ENCODE measurements at places on chromosomes 2 and 18.
A peak's percentile ranks its signal among the peaks of the same experiment; 100 is the strongest.

DNA sequence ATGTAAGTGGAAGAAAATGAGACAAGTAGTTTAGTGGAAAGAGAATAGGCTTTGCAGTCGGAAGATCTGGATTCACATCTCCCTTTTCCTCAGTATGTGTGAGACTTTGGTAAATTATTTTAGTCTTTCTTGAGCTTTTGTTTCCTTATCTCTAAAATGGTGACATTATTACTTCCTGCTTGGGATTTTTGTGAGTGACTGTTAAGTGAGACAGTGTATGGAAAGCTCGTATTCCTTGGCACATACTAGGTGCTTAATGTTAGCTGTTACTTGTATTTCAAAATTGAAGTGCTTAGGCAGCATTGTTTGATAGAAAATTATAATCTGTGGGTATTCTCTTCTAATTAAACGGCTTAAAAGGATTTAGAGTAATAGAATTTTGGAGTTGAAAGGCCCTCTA lies 2.0 kb downstream of the ZNF638 start:
- DNase-seq = no peak

DNA sequence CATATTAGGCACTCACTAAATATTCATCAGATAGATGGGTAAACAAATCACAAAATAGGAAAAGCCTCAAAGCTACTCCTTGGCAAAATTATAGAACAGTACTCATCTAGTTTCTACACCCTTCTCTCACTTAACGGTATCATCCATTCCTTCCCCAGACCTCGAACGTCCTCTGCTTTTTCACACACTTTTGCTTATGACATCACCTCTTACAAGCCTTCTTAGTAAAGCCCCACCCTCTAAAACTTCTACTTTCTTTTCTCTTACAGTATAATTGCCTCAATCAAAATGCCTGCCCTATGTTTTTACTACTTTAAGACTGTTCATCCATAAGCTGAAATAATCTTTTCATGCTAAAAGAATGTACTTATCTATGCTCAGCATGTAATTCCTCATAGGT lies 8.1 kb downstream of the CHN1 start:
- no peak for DNase-seq

DNA sequence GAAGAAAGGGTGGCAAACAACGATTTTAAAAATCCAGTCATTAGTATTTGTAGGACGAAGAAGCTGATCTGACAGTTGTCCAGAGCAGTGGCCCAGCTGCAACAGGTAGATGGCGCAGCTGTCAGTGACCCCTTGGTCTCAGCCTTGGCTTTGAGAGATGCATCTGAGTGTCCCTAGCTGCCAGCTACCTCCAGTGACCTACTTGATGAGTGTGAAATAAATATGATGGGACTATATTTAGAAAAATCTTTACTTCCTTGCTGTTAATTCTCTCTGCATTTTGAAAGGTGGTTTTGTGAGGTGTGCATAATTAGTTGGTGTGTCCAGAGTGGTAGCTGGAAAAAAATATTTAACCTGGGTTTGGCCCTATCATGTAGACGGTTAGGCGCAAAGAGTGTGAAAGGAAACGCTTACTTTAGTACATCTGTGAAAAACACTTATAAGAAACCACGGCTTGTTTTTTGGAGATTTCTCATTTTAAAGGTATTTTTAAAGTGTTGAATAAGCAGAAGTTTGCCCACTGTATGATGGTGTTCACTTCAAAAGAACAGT lies 963 bp downstream of the INPP1 start:
- DNase-seq = peak; percentile 35

DNA sequence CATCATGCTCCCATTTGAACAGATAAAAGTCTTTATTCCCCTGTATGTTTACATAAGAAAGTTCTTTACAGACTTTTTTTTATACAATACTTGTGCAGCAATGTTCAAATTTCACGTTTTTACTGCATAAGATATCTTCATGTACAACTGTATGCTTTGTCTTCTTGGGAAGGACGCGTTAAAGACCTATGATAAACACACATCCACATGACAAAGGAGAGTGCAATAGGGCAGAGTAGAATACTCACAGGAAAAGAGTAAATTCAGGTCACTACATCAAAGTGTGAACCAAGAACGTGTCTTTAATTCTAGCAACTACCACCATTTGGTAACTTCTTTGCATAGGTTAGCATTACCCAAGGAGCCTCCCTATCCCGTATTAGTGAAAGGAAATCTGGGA lies 33.7 kb upstream of the NFU1 start:
- no peak for DNase-seq

- DNase-seq = no peak
Observed at GRCh38 chr2:232085826-232086425, 124.4 kb downstream of the DIS3L2 start.

DNA sequence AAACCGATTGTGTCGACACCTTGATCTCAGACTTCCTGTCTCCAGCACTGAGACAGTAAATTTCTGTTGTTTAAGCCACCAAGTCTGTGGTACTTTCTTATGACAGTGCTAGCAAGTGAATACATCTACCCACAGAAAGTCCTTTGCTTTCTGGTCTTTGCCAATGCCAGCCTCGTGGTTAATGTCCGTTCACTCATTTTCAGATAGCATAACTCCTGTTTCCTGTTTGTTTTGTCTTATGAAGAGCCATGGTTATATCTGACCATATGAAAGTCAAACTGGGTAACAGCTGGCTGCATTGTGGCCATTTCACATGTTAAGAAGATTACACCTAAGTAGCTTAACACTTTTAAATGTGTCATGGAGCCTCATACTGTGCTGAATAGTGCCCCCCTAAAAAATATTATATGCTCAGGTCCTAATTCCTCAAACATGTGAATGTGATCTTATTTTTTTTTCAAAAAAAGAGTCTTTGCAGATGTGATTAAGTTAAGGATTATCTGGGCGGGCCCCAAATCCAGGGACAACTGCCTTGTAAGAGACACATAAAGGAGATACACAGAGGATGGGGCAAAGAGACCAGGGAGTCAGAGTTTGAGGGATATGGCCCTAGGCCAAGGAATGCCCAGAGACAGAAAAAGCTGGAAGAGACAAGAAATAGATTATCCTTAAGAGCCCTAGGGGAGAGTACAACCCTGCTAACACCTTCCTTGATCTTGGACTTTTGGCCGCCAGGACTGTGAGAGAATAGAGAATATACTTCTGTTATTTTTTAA lies 118.0 kb downstream of the KCNE4 start:
- DNase-seq = no peak

DNA sequence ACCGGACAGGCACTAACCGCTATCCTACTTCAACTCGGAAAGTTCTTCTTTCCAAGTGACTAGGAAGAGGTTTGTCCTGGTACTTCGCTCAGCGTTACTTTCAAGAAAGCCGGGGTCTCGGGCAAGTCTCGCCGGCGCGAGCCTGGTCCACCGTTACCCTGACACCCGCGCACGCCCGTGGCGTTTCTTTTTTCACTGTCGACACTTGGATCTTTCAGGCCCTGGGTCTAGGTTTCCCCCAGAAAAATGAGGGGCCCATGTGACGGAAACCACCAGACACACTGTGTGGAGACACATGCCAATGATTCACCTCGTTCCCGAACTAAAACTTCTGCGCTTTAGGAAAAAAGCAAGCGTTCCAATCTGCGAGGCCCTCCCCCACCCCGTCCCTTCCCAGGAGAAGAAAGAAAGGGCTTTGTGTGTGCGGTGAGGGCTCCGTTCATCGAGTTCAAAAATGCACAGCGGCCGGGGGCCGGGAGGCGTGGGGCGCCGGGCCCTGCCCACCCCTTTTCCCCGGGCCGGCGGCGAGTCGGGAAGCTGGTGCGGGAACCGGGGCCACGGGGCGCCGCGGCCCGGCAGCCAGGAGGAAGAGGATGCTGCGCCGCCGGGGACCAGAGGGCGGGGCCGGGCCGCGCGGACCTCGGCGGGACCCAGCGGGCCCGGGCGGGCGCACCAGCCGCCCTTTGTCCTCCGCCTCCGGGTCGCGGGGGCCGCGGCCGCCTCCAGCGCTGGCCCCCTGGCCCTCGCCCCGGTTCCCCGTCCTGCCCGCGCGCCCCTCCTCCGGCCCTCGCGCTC lies 2.6 kb downstream of the ZNF521 start:
- no peak for DNase-seq

- DNase-seq = no peak
Observed at GRCh38 chr2:158391876-158392275, 64.7 kb downstream of the CCDC148 start.

- no peak for DNase-seq
Observed at GRCh38 chr2:108169982-108170625, 69.7 kb upstream of the SULT1C3 start.

DNA sequence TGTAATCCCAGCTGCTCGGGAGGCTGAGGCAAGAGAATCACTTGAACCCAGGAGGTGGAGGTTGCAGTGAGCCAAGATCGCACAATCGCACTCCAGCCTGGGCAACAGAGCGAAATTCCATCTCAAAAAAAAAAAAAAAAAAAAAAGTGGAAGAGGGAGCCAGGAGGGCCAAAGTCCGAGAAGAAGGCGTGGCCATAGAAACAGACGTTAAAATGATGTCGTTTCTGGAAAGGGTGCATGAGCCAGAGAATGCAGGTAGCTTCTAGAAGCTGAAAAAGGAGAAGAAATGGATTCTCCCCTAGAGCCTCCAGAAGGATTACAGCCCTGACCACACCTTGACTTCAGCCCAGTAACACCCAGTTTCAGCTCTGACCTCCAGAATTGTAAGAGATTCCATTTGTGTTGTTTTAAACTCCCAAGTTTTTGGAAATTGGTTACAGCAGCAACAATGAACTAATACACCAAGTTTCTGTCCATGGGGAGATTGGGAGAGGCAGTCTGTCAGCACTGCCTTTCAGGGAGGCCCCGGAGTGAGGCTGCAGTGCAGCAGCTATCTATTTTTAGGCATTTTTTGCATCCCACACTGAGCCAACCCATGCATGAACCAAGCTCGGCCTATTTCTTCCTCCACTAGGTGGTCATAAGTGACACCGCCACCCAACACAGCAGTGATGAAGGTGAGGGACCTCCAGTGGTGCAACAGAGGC lies 14.2 kb upstream of the TRAF3IP1 start:
- DNase-seq = no peak

DNA sequence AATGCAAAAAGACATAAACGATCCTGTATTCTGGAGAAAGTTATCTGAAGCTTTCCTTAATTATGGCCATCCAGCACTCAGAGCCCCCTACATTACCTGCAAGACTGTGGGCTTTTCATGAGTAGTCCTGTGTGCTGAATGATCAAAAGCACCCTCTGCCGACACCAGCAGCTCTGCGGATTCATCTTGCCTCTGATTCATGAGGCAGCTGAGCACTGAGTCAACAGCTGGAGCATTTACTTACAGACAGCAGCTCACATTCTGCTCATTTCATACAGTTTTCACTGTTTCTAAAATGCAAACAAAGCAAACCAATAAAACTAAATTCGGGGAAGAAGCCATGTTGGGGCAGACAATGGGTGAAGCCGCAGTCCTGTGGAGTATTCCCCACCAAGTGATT lies 886.5 kb downstream of the CNTNAP5 start:
- DNase-seq = no peak

DNA sequence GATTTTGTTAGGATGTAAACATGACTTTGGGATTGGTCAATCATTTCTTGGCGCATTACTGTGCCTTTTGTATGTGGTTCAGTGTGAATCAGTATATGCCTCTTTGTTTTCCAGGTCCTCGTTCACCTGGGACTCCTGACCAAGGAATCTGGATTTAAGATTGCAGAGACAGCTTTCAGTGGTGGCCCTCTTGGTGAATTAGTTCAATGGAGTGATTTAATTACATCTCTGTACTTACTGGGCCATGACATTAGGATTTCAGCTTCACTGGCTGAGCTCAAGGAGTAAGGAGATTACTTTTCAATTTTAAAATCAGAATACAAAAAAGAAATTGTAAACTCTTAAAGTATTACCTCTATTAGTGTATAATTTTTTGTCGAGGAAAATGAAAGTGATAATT lies 87.6 kb downstream of the MGAT5 start:
- DNase-seq = no peak

GRCh38 chr18:5546660-5547059 lies 2.9 kb upstream of the EPB41L3 start:
- peak; percentile 79 for DNase-seq

DNA sequence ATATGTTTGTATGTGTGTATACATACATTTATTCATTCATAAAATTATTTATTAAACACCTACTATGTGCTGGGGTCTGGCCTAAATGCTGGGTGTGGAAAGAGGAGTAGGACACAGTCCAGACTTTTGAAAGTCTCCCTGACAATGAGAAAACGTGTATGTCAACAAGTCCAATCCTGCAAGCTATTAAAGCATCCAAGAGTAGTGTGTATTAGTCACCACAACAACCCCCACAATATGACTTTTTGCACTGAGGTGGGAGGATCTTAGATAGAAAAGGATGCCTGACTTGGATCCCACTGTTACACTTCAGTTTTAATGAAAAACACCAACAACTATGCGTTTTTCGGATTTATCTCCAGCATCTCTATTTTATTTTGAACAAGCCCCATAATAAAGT lies 446.4 kb downstream of the EPHA4 start:
- DNase-seq = no peak

DNA sequence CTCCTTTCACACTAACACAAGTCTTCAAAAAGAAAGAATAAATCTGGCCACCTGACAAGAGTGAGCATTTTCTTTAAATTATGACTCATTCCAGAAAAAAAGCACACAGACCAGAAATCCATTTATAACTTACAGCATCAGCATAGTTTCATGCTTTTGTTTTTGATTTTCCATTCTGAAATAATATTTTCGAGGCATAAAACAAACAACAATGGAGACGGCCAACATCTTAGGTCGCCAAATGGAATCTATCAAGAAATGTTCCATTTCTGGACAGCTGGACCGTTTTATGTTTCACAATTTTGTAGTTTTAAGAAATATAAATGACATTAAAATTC lies 165.4 kb upstream of the ZFP36L2 start:
- no peak for DNase-seq

- no peak for DNase-seq
Observed at GRCh38 chr2:222495388-222495787, 71.0 kb downstream of the SGPP2 start.
